ENCODE measurements at places on chromosomes 12 and 14.

DNA sequence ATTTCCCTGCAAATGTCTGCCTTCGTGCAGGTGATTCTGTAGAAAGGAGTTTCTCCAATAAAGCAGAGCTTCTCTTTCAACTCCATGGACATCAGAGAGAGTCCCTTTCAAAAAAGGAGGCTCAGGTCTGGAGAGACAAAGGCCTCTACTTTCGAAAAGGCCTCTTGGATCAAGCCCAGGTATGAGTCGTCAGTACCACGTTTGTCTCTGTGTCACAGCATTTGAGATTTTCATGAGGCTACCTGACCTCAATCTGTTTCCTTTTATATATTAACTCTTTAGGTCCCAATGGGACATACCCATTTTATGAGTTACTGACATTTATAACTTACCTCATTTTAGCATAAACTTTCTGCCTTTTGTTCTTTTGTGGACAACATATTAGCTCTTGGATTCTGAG is 290.8 kb downstream of the RPAP3 start:
- DNase-seq, result no peak

DNA sequence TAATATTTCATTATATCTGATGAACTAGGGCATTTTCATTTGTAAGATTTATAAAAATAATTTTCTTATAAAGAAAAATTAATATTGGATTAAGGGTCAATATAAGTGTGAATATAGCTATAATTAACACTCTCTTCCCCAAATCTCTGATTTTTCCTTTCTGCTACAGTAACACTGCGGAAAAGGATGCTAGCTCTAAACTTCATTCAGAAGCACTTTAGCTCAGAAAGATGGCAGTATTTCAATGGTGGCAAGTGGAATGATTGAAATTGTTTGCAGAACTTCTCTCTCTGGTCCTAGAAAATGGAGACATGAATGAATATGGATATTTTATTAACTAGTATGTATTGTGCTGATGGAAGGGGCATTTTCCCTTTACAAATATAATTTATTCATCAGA is 8.4 kb downstream of the NPAS3 start:
- DNase-seq, result no peak

DNA sequence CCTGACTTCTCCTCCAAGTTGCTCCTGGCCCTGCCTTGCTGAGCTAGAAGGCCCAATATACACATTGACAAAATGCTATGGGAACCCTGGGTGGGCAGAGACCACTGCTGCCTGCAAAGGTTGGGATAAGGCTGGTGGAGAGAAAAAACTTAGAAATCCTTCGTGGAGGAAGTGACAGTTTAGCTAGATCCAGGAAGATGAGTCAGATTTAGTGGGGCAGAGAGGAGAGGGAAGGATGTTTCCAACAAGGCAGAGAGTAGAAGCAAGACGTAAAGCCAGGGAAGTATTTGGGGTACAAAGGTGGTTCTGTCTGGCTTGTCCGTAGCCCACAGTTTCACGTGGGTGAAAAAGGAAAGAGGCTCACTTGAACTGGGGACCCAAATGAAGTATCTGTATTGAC is 69.0 kb upstream of the CLMN start:
- no peak for DNase-seq

- peak; percentile 65 for DNase-seq
Measured at GRCh38 chr14:34713681-34714319, 593 bp downstream of the CFL2 start.

DNA sequence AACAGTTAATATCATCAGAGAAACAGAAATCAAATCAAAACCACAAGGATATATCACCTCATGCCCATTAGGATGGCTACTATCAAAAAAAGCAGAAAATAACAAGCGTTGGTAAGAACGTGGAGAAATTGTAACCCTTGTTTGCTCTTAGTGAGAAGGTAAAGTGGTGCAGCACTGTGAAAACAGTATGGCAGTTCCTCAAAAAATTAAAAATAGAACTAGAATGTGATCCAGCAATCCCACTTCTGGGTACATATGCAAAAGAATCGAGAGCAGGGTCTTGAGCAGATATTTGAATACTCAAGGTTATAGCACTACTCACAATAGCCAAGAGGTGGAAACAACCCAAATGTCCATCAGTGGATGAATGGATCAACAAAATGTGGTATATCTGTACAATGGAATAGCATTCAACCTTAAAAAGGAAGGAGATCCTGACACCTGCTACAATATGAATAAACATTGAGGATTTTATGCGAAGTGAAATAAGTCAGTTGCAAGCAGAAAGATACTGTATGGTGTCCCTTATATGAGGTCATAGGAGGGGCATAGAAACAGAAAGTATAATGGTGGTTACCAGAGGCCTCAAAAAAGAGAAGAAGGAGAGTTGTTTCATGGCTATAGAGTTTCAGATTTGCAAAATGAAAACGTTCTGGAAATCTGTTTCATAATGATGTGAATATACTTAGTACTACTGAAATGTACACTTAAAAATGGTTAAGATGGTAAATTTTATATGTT is 131.0 kb upstream of the EEA1 start:
- DNase-seq, result no peak

DNA sequence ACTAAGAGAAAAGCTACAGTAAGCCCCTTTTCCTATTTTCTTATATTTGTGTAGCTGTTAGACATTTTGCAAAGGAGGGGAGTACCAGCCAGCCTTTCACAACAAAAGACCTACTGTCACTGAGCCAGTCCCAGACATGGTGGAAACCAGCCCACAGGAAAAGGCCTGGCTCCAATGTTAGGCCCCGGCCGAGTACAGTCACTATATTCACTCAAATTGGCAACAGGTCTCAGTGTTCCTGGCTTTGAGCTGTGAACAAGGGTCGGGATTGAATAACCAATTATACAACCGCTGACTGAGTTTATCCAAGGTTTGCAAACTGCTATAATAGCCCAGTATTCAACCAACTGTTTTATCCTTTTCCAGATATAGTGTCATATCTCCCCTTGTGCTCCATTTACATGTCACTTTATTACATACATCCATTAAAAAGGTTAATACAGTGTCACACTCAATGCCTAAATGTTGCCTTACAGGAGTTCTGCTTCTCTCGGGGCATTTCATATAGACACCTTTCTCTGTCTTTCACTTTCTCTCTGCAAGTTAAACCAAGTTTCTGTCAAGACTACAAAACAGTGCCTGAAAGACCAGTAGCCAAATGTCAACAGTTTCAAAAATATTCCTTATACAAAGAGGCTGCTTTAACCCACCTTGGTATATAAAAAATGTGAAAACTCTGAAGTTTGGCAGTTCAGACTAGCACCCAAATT is 178.1 kb downstream of the SOX5 start:
- DNase-seq, result no peak

DNA sequence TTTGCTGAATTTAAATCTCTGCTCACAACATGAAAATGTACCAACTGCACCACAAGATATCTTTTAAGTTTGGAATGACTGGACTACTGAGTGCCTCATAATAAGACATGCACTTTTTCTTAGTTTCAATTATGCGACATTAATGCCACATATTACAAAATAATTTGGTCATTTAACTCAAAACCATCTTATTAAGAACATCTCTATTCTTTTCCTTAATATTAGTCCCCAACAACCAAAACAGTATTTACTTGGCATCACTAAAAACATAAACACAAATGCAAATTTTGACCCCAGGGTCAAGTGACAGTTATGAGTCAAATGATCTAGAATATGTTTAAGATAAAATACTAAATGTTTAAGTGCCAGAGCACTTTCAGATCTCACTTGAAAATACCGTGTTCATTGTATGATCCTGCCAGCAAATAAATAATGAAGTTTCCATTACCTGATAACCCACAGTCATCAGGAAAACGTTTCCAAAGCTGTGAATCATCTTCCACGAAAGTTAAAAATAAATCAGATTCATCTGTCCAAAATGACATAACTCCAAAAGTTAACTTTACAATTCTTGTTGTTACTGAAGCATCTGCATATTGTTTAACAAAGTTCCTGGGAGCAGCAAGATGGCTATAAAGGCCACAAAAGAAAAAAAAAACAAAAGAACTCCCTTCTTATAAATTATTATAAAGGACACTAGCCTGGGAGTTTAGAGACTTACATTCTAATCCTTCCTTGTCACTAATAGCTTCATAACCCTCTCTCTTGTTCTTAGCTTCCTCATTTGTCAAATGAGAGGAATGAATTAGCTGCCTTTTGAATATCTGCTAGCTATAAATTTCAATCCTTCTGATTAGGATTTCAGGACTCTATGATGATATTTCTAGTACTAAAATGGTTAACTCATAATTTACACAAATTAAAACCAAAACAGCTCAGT is 30.5 kb upstream of the AP4S1 start:
- DNase-seq, result no peak

GRCh38 chr14:79834868-79835267 is 376.4 kb downstream of the DIO2 start:
- DNase-seq, result no peak

- DNase-seq, result peak; percentile 74
Measured at GRCh38 chr12:52203079-52203921, 11.5 kb upstream of the KRT80 start.

- no peak for DNase-seq
Measured at GRCh38 chr14:75120541-75121291, 6.1 kb downstream of the NEK9 start.

GRCh38 chr12:41459906-41460214 is 271.7 kb downstream of the PDZRN4 start:
- DNase-seq, result no peak

DNA sequence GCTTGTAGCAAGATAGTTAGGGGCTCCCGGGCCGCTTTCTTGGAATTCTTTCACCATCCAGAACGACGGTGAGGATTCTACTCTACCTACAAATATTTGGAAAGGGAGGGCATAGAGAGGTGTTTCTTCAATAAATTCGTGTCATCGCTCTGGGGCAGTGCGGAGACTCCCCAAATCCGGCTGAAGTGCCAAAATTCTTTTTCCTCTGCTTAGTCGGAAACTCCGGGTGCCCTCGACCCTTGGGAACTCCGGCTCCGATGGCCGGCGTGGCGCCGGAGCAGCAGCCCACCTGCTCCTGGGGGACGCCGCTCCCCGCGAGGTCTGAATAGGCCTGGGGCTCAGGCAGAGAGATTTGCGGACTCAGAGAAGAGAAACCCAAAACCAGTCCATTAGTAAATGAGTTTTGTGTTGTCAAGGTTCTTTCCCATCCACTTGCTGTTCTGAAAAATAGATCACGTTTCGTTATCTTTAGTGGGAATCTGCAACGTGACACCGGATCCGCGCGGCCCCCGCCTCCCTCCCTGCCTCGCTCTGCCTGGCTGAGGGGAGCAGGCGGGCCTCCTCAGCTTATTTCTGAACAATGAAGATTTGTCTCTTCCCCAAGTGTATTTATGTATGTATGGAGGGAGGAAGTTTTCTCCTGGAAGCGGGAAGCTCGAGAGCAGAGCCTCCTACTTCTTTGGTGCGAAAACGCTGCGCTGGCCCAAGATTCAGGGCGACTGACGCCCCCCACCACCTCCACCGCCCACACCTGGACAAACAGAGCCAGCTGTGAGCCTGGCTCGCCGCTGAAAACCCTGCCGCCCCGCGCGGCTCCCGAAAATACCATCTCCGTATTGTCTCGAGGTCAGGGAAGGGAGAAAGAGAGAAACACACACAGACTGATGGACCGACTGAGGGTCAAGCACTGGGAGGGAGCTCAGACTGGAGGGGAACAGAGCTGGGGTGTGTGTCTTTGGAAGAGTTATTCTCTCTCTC is 3.7 kb upstream of the SIX1 start:
- DNase-seq, result no peak

DNA sequence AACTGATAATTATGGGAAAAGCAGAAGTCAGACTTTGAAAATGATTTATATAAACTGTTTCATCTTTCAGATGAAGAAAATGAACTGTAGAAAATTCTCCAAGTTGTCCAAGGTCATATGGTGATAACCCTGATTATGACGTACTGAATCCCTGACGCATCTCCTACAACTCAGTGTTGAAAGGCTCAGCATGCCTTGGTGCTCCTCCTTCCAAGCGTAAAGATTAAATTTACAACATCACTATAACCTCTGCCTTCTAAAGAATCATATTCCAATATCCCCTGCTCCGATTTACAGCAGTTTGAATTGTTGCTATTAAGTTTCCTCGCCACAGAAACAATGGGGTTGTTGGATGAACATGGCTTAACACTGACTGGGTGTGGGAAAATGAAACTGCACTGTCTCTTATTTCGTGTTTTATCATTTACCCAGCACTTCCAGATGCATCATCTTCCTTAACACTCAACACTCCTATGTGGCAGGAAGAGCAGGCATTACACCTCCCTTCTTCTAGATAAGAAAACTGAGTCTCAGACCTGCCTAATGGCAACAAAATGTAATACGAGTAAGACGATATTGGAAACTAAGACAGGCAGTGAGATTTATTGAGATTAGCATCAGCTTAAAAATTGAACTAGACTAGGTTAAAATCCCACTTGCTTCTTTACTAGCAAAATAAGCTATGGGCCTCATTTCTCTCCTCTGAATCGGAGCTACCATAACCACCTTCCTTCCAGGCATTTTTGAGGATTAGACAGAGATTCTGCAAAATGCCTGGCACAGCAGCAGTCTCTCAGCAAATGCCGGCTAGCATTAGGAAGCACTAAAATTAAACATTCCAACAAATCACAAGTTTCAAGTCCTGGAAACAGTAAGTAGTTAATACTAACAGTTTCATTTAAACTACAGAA is 74.2 kb downstream of the PPM1H start:
- DNase-seq, result no peak

All from GM04504 (cell line).